ENCODE measurements at places on chromosomes 2 and 18.
A peak's percentile ranks its signal among the peaks of the same experiment; 100 is the strongest.

DNA sequence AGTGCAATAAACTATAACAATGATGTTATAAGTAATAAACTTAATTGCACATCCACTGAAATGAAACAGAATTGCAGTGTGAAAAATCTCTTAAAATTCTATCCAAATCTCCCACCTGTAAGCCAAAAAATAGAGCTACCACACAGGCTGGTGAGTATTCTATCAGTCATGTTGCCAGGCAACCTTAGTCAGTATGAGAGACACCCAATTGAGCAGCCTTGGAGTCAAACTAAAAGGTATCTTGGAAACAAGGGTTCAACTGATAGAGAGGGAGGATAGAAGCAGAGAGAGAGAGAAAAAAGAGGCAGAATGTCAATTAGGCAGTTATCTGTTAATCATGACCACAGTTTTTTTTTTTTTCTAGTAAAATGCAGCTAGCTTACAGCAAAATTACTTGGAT lies 45.8 kb downstream of the GALNT13 start:
- no peak for DNase-seq

DNA sequence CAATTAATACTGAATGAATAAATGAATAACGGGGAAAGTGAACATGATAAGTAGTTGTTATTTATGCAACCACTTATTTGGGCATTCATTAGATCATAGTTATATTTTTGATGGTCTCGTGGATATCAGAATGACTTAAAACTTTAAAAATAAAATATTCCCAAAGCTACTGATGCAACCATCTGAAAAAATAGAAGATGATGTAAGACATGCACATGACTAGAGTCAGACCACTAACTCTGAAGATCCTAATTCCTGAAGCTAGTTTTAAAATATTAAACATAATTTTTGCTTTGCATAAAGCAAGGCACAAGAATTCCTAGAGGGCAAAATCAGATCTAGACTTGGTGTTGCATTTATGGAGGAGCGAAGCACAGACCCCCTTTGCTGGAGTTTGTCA lies 616.1 kb downstream of the IRS1 start:
- no peak for DNase-seq

DNA sequence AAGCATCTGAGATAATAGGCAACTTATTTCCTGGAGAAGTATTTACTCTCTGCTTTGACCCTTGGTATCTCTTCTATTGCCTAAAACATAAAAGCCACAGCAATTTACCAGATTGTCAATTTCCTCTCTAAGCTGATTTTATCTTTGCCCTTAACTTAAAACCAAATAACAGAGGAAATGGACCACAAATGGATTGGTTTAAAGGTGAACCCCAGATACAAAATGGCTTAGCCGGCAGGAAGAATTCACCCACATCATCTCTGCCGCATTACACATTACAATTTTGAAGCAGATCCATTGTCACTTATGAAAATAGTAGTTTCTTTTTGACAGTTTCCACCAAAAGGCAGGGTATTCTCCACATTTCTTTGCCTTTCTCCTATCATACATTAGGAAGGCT lies 585.8 kb upstream of the CHAC2 start:
- DNase-seq, result no peak

GRCh38 chr2:26469092-26469710 lies 8.7 kb downstream of the OTOF start:
- no peak for DNase-seq

- no peak for DNase-seq
Measured at GRCh38 chr2:200330351-200331060, 24.0 kb downstream of the SPATS2L start.

- no peak for DNase-seq
Measured at GRCh38 chr2:226131299-226131784, 668.3 kb downstream of the IRS1 start.

- no peak for DNase-seq
Measured at GRCh38 chr2:64639691-64640090, 14.0 kb downstream of the SERTAD2 start.

- DNase-seq, result no peak
Measured at GRCh38 chr18:74395006-74395405, 62.1 kb downstream of the DIPK1C start.

DNA sequence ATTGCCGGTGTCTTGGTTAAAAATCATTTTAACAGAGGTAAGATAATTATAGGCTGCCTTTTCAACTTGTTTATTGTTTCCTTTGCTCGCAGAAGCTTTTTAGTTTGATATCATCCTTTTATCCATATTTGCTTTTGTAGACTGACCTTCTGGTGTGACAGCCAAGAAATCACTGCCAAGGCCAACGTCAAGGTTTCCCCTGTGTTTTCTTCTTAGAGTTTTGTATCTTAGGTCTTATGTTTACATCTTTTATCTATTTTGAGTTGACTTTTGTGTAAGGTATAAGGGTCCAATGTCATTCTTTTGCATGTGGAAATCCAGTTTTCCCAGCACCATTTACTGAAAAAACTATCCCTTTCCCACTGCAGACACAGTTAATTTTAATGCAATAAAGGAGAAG lies 129.0 kb upstream of the ZFP36L2 start:
- DNase-seq, result no peak

GRCh38 chr2:219142329-219142728 lies 18.3 kb downstream of the NHEJ1 start:
- DNase-seq, result no peak

DNA sequence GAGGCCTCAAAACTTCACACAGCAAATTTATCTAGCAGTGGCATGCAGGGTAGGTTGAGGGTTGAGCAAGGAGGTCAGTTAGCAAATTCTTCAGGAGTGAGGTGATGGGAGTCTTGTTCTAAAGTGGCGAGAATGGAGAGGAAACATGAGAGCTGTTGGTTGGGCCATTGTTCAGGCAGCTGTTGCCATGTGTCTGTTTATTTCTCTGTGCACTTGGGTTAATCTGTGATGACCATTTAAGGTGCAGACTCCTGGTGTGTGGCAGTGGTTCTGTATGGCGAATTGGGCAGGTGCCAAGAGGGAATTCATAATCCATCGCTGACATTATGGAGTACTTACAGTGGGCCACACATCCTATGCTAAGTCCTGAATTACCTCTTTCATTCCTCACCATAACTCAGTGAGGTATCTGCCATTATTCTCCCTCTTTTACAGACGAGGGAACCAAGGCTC lies 30.4 kb downstream of the TMEM178A start:
- DNase-seq, result peak; percentile 73

DNA sequence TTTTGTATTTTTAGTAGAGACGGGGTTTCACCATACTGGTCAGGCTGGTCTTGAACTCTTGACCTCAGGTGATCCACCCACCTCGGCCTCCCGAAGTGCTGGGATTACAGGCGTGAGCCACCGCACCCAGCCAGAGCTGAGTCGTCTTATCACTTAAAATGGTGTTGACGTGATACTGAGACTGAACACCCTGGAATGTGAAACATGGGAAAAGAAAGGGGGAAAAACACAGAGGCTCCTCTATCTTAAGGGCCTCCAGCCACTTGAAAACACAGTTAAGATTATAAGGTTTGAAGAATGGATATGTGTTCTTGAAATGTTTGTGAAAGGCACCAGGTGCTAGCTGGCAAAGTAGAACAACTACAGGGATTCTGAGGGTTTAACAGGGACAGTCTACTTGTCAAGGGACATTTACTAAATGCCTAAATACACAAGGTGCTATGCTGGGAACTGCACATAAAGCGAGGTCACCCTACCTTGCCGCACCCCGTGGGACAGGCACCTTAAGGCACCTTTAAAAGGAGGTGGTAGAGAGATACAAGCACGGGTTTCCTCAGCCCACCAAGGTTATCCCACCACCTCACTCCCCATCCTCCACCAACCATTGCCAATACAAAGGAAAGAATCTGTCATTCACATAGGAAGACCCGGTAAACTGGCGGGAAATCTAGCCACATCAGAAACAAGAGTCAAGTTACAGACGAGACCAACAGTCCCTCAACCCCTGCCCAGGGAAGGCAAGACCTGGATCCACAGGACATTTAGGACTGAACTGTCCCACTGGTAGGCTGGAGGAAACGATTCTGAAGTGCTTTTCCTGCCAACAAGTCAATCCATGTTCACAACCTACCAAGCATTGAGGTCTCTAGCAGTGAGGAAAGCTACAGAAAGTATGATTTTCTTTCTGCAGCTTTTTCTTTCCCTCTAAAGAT lies 43.4 kb downstream of the STK39 start:
- no peak for DNase-seq

- DNase-seq, result no peak
Measured at GRCh38 chr2:190446750-190447516, 38.8 kb downstream of the MFSD6 start.

DNA sequence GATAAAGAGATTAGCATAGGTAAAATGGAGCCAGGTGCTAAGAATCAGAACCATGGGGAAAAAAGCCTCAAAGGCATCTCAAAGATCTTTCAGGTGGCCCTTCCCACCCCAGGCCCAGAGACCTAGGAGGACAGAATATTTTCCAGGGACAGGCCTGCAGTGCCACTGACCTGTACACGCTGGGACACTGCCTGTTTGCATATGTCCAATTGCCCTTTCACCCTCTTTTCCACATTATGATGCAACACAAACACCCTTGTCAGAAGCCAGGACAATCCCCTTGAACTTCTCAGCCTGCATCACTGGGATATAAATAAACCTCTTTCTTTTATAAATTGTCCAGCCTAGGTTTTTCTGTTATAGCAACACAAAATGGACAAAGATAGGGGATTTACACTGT lies 419.1 kb downstream of the TRIB2 start:
- no peak for DNase-seq

GRCh38 chr2:150909613-150910012 lies 352.1 kb downstream of the RBM43 start:
- DNase-seq, result no peak

DNA sequence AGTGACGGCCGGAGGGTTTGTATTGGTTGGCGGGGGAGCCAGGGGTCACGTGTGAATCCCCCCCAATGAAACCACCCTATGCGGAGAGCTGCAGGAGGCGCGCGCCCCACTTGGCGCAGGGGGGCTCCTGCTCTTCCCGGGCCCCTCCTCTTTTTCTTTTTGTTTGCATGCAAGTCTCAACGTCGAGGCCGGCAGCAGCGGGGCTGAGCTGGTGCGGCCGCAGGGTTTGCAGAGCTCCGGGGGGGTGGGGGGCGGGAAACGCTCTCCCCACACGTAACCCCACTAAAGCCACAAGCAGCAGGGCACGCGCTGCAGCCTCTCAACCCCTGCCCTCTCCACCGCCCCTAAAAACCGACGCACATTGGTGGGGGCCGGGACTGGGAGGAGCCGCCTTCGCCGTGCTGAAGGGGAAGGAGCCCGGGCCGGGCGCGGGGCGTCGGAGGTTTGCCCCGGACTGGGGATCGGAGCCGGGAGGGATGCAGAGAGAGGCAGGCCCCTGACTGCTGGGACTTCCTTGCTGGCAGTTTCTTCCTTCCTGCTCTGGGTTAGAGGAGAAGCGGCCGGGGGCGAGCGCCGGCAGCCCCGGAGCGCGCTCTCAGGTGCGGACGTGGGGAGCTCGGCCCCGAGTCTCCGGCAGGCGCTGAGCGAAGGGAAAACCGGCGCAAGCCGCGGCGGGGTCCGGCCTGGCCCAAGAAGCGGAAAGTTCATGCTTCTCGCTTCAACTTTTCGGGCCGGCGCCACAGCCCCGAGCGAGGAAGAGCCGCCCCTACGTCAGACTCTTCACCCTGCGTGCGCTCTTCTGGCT lies 864 bp downstream of the LBH start:
- DNase-seq, result peak; percentile 93

DNA sequence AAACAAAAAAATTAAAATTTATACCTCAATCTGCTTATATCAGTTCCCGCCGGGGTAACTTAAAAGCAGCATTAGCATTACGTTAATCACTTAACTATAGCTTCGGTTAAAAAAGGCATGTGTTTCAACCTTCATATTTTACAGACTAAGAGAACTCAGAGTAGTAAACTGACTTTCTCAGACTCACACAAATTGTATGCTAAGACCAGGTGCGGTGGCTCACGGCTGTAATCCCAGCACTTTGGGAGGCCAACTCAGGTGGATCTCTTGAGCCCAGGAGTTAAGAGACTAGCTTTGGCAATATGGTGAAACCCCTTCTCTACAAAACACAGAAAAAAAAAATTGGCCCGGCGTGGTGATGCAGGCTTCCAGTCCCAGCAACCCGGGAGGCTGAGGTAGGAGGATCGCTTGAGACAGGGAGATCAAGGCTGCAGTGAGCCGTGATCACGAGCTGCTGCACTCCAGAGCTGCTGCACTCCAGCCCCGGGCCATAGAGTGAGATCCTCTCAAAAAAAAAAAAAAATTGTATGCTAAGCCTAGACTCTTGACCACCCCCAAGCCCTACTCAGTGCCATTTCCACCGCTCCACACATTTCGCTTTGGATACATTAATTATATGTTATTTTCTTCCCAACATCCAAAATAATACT lies 2.4 kb downstream of the HNRNPLL start:
- no peak for DNase-seq

GRCh38 chr2:201450954-201451291 lies 335 bp downstream of the TRAK2 start:
- DNase-seq, result no peak

DNA sequence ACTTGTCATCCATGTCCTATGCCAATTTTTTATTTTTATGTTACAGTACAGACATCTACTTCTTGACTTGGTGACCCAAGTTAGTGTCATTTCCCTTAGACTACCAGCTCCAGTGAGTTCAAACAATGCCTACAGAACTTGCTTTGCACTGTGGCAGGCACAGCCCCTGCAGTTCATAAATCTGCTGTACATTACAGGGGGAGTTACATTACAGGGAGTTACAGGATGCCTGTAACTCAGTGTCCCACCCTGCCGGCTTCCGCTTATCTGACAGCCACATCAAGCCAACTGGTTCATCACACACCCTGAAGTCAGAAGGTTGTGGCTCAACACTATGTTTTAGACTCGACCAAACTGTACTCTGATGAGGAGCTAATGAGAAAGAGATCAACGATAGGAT lies 7.8 kb upstream of the NPAS2 start:
- DNase-seq, result no peak

DNA sequence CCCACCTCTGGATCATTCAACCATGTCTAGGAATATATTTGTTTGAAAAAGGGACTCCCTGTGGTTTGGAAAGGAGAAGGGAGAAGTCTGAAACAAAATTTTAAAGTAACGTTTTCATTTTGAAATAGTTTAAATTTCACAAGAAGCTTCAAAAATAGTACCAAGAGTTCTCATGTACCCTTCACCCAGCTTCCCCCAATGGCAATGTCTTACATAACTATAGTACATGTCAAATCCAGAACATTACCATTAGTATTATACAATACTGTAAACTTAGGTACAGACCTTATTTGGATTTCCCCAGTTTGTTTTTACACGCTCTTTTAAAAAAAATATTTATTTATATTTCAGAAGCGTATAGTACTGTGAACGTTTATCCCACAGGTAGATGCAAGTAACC lies 4.0 kb upstream of the LYG2 start:
- no peak for DNase-seq

GRCh38 chr2:43676322-43677050 lies at the start of gene C1GALT1C1L:
Gene C1GALT1C1L (minus strand): TSS chr2:43676429. CDS start chr2:43676322, 107 bp downstream.
- DNase-seq, result no peak

DNA sequence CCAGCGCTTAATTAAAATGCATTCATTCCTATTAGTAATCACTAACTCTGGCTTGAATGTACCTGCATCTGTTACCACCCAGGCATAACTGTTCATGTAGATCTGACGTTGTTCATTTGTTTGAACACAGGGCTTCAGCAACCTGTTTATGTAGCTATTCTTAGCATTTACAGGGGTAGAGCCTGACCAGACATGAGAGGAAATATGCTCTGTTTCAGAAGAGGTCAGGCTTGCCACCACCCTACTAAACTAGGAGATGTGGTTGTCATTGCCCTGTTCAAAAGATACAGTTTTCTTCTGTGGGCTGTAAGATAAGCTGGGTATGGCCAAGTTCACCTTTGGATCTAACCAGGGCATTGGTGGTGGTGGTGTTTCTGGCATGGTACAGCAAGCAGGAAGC lies 8.8 kb downstream of the MGAT5 start:
- no peak for DNase-seq

- no peak for DNase-seq
Measured at GRCh38 chr18:8329186-8329771, 280.0 kb upstream of the RAB12 start.
